ENCODE measurements at places on chromosomes 11 and 22.

DNA sequence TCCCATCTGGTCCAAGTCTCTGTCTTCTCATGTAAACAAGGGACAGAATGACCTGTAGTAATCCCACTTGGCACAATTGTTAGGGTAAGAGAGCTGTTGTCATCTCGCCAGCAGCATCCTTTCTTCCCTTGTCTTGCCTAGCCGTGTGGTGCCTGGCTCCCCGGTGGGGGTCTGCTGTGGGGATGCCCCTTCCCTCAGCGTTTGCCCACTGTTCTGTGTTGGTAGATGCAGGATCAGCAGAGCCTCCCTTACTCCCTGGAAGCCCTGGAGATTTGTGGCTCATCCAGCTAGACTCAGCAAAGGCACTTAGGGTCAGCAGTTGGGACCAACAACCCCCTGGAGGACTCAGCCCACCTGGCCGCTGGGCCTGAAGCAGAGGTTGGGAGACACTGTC lies 13.0 kb downstream of the ACO2 start:
- DNase-seq: no peak

DNA sequence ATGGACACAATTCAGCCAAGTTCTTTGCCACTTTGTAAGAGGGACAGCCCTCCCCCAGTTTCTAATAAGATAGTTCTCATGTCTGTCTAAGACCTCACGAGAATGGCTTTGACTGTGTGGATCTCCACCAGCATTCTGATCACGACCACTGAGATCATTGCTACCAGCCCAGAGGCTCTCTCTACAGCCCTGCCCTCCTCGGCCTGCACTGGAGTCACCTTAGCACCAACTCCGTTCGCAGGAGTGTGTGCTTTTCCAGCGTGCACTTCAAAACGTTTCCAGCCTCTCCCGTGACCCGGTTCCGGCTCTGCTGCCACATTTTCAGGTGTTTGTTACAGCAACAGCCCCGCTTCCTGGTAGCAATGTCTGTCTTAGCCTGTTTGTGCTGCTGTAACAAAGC lies 26.2 kb downstream of the TSPAN32 start:
- DNase-seq: no peak

DNA sequence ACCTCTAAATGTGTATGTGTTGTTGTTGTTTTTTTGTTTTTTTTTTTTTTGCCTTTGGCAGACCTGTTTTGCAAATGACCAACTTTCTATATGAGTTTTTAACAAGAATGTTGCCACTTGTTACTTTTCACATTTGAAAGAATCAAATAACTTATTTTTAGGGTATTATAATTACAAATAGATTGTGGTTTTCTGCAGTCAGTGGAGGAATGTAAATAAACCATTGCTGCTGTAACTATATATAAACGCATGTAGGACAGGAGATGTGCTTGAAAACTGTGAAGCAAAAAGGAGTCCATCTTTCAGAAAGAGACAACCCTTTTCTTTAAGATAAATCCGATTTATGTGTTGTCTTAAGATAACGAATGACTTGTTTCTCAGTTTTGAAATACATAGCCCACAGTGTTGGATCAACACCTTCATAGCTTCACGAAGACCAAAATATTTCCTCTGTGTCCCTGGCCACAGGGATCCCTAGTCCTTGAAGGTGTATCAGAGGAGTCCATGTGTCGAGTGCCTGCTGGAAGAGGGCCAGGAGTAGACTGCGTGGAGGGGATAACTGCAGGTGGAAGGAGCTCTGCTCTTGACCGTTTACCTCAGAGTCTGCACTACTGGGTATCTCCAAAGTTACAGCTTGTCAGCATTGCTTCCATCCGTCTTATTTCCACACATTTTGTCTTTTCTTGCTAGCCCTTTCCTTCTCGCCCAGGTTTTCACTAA lies 24.7 kb downstream of the TNRC6B start:
- DNase-seq: no peak

GRCh38 chr11:33942954-33943353 lies 51.1 kb upstream of the LMO2 start:
- DNase-seq: peak; percentile 69

- DNase-seq: peak; percentile 45
These were observed 682 bp downstream of the ATM start for GRCh38 chr11:108223348-108224149.

- DNase-seq: no peak
These were observed 471 bp downstream of the RNF185 start for GRCh38 chr22:31160328-31160978.

- DNase-seq: no peak
These were observed 17.7 kb upstream of the TALDO1 start for GRCh38 chr11:729492-730074.

DNA sequence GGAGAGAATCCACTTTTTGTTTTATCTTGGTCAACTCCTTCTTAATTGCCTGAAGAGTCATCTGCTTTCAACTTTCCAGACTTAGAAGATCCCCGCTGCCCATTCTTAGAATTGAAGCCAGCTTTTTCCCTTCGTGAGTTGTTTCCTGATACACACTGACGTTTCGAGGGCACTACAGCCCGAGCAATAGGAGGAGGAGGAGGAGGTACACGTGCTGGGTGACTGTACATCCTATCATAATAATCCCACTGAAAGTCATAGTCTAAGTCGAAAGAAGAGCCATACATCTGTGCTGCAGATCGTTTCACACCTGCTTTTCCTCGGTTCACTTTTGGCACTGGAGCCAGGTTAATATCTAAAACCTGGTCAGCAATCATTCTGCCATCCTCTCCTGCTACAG lies 606.1 kb downstream of the DLG2 start:
- no peak for DNase-seq

GRCh38 chr22:17639247-17639741 lies 737 bp downstream of the BCL2L13 start:
- peak; percentile 71 for DNase-seq

GRCh38 chr11:33040033-33040861 lies 875 bp downstream of the TCP11L1 start:
- peak; percentile 66 for DNase-seq

DNA sequence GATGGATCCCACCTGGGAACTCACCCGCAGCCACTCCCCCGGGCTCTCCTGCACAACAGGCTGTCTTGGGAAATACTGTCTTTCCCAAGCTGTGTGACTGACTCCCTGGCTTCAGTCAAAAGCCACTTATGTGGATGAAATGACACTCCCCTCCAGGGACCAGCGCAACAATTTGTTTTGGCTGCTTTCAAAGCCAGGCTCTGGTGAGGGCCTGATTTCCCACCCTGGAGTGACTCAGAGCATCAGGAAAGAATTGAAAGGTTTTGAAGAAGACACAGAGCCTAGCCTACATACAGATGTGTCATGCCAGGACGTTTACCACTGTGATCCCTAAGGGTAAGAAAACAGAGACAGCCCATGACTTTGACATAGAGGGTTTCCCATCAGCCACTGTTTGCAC lies 550.5 kb downstream of the MIAT start:
- no peak for DNase-seq

- no peak for DNase-seq
These were observed 1134.8 kb downstream of the BRD1 start for GRCh38 chr22:48692734-48693376.

- DNase-seq: no peak
These were observed 31.3 kb downstream of the TSKU start for GRCh38 chr11:76814414-76814813.

- DNase-seq: peak; percentile 66
These were observed 37.0 kb upstream of the FTH1 start for GRCh38 chr11:62004473-62004872.

DNA sequence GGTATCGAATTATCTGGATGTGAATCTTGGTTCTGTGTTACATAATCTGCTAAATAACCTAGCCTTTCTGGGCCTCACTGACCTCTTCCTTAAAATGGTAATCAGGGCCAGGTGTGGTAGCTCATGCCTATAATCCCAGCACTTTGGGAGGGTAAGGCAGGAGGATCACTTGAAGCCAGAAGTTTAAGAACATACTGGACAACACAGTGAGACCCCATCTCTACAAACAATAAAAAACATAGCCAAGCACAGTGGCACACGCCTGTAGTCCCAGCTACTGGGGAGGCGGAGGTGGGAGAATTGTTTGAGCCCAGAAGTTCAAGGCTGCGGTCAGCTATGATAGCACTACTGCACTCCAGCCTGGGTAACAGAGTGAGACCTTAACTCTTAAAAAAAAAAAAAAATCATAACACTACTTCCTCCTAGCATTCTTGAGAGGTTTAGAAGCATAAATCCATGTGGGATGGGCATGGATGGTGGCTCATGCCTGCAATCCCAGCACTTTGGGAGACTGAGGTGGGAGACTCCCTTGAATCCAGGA lies 72.5 kb downstream of the C11orf65 start:
- no peak for DNase-seq

GRCh38 chr11:99279266-99279665 lies 258.5 kb downstream of the CNTN5 start:
- DNase-seq: no peak

GRCh38 chr11:77819921-77820564 lies 479 bp downstream of the RSF1 start:
- peak; percentile 60 for DNase-seq

DNA sequence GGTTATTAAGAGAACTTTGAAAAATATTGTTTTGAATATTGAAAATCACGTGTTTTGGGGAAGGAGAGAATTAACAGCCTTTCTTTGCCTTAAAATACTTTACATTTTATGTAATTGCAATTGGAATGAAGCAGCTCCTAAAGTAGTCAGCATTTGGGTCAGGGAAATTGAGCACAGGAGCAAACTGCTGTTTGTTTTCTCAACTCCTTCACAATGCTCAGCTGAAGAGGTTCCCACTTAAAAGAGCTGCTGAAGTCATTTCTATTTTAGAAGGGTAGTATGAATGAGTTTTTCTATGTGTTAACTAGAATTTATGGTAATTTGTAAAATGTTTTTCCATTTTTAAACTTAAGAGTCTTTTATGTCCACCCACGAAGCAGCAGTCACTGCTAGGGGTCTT lies 8.1 kb upstream of the UCP2 start:
- DNase-seq: no peak

GRCh38 chr11:115389790-115390189 lies 114.4 kb downstream of the CADM1 start:
- DNase-seq: no peak

DNA sequence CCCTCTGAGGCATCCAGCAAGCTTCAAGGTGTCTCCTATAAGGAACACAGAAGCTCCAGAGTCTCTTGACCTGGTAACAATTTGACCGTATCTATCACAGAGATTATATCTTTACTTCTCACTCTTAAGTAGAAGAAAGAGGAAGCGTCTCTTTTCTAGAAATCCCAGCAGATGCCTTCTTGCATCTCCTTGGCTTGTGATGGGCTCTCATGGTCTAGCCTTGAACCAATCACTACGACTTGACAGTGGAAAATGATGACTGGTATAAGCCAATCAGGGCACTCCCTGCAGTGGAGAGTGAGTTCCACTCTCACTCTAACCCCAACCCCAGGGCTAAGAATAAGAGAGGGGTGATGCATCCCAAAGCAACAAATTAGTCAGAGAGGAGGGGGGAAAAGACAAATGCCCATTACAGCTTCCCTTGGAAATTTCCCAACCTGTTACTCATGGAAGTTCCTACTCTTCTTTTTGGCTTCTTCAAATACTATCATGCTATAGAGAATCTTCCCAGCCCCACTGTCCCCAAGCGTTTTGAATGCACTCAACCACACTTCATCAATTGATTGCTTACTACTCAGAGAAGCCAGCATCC lies 293.5 kb downstream of the MN1 start:
- no peak for DNase-seq

DNA sequence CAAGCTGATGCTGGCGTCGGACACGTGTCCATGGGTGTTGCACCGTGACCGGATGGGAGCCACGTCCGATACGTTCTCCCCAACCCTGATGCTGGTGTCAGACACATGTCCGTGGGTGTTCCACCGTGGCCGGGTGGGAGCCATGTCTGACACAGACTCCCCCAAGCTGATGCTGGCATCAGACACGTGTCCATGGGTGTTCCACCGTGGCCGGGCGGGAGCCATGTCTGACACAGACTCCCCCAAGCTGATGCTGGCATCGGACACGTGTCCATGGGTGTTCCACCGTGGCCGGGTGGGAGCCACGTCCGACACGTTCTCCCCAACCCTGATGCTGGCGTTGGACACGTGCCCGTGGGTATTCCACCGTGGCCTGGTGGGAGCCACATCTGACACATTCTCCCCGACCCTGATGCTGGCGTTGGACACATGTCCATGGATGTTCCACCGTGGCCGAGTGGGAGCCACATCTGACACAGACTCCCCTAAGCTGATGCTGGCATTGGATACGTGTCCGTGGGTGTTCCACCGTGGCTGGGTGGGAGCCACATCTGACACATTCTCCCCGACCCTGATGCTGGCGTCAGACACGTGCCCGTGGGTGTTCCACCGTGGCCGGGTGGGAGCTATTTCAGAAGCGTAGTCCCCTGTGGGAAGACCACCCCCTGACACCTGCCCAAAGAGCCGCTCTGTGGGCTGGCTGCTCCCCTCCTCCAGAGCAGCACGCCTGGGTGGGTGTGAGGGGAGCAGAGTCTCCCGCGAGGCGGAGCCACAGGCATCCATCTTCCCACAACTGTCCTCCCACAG lies 20.0 kb downstream of the SELENOO start:
- no peak for DNase-seq

- no peak for DNase-seq
These were observed 3.8 kb upstream of the CHKB start for GRCh38 chr22:50586416-50586815.

DNA sequence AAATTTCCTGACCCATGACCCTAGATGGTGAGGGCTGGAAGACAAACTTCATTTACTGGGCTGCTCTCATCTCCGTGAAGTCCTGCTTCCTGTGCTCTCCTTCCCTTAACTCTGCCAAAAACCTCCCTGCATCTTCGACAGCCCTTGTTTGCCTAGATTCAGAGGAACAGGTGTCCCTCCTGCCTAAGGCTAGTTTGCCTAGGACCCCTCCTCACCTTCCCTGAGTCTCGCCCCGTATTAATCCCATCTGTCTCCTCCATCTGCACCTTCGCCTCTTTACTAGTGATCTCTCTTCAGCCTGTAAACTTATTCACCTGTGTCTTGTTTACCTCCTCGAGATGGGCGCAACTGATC lies 33.1 kb downstream of the EIF3F start:
- DNase-seq: no peak

DNA sequence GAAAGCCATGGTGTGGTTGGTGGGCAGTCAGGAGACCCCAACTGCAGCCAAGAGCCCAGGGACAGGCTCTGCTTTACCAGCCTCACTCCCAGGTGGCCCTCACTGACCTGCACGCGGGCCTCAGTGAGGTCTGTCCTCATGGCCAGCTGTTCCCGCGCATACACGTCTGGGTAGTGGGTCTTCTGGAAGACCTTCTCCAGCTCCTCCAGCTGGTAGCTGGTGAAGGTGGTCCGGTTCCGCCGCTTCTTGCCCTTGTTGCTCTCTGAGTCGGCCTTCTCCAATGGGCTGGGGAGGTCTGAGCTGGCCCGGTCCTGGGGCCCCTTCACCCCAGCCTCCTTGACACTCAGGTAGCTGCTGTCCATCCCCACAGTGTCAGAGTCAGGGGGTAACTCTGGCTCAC lies 34.7 kb downstream of the ALX4 start:
- no peak for DNase-seq

DNA sequence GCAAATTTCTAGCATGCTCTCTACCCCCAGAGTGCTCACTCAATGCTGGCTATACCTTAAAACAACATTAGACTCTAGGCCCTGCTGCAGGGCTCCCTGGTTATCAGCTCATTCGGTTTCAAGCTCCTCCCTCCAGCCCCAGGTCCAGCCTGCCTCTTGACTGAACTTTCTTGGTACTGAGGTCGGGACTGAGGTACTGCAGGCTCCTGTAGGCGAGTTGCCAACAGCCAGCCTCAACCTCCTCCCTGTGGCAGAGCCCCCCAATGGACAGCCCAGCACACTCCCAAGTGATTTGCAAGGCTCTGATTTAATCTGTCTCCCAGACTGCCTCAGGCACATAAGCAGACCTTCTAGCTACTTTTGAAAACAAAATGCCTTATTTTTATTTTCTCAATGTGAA lies 73.6 kb upstream of the EIF3M start:
- DNase-seq: no peak

- DNase-seq: no peak
These were observed 28.4 kb downstream of the KIAA0930 start for GRCh38 chr22:45212306-45212709.

Data from GM13976 (cell line).